Astrocyte (in vitro differentiated cells and primary cell): ENCODE measurements at places on chromosomes 11 and 22. TPM values are rescaled to one million over a fixed set of nuclear protein-coding genes. Genes with fewer than 3 reads are reported as not detected.
A peak's percentile ranks its signal among the peaks of the same experiment; 100 is the strongest.

OR52H1 gene
- total RNA-seq, result not detected in 2 replicates

LYVE1 gene
- 0.14 and 0.27 TPM in 2 replicates for total RNA-seq

CATSPER1 gene
- total RNA-seq, result 0.45 TPM in 1 of 2 replicates, not detected in the other

GRCh38 chr22:36461665-36462649 is 19.5 kb downstream of the TXN2 start:
- peak; percentile 95 for DNase-seq

GRCh38 chr11:60923800-60924109 is 505 bp upstream of the TMEM132A start:
- no peak for DNase-seq

DNA sequence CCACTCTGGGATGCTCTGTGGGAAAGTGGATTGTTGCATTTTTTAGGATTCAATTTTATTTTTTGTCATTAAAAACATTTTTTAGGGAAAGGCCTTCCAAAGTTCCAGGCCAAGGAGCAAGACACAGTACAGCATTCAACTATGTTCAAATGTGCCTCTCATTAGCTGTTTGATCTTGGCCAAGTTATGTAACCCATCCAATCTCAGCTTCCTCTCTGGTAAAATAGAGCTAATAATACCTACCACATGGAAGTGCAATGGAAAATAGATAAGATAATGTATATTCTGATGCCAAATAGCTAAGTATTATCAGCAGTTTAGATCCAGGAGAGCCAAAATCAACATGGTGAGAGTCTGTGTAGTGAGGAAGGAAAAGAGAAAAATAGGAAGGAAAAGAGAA is 220.3 kb upstream of the SESN3 start:
- DNase-seq, result peak; percentile 35
